Lung microvascular endothelial cell (primary cell): ENCODE measurements at places on chromosomes 13 and 19. TPM values are rescaled to one million over a fixed set of nuclear protein-coding genes. Genes with fewer than 3 reads are reported as not detected.

GRCh38 chr13:62280590-62280989 lies 864.9 kb upstream of the PCDH20 start:
- no peak for DNase-seq

PSG11 gene
- not detected in 2 replicates for total RNA-seq

DNA sequence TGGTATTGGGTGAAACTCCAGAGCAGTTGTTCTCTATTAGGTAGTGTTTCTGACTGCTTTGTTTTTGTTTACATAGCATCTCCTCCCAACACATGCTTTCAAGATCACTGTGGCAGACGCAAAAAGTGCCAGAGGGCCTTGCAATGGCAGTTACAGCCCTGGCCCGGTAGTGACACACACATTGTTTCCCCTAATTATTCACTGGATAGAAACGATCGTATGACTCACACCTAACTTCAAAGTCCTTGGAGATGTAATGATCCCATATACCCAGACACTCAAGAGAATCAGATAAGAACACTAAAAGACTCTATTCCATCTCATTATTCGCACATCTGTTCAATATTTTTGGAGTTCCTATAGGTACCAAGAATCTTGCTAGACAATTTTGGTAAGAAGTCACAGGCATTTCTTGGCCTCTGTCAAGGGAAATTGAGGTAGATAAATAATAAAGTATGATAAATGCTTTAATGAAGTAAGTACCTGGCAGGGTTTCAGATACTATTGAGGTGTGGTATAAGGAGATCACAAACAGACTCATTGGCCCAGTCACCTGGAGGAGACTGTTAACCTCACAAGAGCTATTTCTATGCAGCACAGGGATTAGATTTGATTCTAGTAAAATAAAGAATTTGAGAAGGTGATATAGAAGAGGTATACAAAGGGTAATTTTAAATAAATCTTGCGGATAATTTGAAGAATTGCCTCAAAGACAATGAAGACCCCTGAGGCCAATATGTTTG lies 485.3 kb downstream of the SLITRK6 start:
- no peak for DNase-seq

GRCh38 chr13:108003626-108004025 lies 211.7 kb downstream of the LIG4 start:
- no peak for DNase-seq

GRCh38 chr13:43629691-43630480 lies 156.9 kb downstream of the ENOX1 start:
- DNase-seq, result no peak

GRCh38 chr19:13117176-13117771 lies 734 bp upstream of the TRMT1 start:
- DNase-seq, result no peak

ATP4B gene
- not detected in 2 replicates for total RNA-seq

DNA sequence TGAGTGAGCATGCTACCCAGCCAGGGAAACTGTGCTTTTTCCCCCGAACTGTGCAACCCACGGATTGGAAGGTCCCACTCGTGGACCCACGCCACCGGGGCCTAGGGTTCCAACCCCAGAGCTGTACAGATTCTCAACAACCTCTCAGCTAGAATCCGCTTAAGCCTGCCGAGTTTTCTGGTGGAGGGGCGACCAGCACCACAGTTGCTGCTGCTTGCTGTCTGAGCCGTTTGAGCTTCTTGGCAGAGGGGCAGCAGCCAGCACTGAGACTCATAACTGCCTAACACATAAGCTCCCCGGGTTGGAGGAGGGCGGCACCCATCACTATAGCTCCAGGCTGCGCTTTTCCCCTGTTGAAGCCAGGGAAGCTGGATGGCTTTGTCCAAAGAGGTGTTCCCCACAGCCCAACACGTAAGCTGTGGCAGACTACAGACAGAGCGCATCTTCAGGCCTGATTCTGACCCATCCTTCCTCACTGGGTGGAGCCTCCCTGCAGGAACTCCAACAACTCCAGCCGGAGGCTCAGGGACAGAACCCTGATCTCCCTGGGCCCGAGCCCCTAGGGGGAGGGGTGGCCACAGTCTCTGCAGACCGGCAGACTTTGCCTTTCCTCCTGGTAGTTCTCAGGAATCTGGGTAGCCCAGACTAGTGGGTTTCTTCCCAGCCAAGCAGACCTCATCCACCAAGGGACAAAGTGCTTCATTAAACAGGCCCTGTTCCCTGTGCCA lies 871.6 kb downstream of the SLITRK6 start:
- no peak for DNase-seq

DNA sequence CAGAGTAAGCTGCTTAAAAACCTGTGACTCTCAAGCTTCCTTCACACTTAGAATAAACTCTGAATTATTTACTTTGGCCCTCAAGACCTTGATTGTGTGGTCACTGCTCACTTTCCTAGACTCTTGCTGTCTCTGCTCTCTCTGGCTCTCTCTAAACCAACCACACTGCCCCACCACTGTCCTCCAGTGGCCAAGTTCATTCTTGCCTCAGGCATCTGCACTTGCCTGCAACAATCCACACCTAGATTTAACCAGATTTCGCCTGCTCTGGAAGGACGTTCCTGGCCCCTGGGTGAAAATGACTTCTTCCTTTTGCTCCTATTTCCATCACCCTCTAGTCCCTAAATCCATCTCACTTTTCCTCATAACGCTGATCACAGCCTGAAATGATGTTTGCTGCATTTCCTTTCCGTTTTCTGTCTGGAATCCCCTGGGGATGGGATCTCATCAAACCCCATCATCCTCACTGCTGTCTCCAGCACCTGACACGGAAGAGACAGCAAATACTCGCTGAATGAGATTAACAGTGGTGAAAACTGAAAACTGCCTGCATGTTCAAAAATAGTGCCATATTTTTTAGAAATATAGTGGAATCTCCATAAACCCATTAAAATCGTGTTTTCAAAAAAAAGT lies 232.6 kb downstream of the UQCRFS1 start:
- DNase-seq, result no peak

TNFRSF19 gene
- under 0.01 and 0.22 TPM in 2 replicates for total RNA-seq
